ENCODE measurements at places on chromosomes 7 and 10.

DNA sequence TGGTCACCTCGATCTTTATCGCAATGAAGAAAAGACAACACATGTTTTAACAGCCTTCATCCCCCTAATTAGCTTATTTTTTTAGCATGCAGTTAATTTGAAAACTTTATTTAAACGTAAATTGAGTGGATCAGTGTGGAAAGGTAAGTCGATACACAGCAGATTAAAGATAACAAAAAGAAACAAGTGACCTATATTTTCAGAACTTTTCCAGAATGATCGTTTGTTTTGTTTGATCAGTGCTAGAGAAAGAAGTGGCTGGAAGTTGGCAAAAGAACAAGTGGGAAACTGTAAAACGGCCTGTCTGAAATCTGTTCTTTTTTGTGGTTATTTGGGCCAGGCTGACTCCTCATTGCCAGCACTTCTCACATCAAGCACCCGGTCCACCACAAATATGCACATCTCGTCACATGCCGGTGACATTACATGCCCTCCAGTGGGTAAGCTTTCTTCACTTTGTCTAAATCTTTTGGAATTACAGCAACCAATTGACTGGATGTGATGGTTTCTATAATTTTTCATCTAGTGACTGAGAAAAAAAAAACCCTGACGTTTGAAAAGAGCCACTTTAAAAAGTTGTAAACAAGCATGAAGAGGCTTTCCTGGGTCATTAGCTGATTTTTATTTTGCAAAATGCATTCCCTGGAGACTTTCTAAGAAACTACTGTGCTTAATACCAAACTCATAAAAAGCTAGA lies 33.2 kb downstream of the C7orf33 start:
- DNase-seq, result no peak

GRCh38 chr7:78083476-78084120 lies 285.0 kb downstream of the PHTF2 start:
- no peak for DNase-seq

- no peak for DNase-seq
These were observed 52.3 kb downstream of the RBM20 start for GRCh38 chr10:110696436-110696835.

DNA sequence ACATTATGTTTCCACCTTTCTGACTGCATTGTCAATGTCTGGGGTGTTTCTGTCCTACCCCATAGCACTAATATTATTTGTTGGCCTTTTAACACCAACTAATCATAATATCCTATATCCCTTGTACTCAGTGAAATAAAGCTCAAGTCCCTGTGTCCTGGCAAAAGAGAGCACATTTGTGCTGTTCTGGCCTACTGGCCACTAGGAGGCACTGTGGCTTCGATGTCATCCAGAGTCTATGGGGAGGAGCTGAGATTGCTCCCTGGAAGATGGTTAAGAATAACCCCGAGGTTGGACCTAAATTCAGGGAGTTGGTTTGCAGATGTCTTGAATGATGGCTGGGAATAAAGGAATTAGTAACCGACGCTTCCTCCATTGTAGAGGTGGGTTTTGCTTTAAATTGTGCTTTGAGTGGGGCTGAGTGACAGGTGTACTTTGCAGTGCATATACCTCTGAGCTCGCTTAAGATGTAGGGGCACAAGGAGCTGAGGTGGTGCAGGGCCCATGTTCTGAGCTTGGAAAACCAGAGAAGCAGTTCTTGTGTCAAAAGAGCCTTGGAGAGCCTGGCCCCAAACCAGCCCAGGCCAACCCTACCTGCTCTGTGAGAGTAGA lies 191.2 kb upstream of the PRSS1 start:
- DNase-seq, result no peak

- DNase-seq, result no peak
These were observed 163.5 kb upstream of the TMEM72 start for GRCh38 chr10:44747593-44748172.

DNA sequence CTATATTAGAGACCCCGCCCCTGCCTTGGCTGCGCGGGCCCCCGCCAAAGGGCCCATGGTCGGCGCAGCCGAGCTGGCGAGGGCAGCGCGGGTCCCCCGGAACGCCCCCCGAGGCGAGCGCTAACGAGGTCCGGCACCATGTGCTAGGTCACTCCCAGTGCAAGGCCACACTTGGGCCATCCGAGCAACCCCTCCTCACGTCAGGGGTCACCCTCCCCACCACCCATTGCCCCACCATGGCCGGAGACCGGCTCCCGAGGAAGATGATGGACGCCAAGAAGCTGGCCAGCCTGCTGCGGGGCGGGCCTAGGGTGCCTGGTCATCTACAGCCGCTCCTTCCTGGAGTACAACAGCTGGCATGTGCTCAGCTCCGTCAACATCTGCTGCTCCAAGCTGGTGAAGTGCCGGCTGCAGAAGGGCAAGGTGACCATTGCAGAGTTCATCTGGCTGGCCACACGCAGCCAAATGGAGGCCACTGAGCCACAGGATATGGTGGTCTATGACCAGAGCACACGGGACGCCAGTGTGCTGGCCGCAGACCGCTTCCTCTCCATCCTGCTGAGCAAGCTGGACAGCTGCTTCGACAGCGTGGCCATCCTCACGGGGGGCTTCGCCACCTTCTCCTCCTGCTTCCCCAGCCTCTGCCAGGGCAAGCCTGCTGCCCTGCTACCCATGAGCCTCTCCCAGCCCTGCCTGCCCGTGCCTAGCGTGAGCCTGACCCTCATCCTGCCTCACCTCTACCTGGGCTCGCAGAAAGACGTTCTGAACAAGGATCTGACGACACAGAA lies 12.4 kb upstream of the SEC24C start:
- DNase-seq, result no peak

- DNase-seq, result no peak
These were observed 222.9 kb downstream of the MTERF1 start for GRCh38 chr7:91657483-91658071.

- no peak for DNase-seq
These were observed 3.3 kb downstream of the ZNF503 start for GRCh38 chr10:75398200-75398691.

DNA sequence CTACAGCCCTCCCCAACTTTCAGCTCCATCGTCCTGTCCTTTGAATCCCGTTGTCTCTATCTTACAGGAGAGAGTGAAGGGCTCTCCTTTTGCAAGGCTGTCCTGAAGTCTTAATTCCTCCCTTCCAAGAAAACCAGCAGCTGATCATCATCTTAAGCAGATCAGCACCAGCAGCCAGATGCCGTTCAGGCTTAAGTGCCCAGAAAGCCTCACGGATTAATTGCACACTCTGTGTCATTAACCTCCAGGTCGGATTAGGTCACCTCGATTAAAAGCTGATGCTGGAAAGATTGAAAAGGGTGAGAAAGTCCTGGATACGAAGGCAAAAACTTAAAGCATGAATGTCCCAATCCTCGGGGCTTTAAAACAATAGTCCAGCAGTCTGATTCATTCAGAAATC lies 24.8 kb upstream of the ADARB2 start:
- no peak for DNase-seq

DNA sequence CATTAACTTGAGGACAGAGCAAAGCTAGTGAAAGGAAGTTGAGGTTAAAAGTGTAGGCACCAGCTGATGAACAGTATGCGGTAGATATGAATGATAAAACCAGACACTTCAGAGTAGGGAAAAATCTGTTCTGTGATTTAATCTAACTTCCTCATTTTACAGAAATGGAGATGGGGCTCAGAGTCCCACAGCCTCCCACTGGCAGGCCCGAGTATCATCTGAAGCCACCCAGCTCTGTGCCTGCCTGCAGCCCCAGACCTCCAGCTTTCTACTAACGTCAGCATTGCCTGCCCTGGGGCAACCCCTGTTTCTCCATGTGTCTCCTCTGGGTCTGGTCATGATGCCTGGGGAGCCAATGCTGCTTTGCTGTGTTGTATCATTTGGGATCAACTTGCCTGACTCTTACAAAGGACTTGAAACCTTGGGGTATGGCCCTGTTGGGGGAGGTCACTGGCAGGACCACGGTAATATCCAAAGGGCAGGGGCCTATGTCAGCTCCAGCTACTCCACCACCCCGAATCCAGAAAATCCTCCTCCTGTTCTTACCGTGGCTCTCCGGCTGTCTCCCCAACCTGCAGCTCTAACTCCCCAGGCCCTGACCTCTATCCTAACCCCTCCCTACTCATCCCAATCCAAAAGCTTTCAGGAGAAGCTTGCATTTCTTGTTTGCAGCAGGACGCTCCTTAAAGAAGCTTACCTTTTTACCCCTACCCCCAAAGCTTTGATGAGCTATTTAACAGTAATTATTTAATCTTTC lies 56.2 kb upstream of the NPY start:
- DNase-seq, result peak; percentile 36

DNA sequence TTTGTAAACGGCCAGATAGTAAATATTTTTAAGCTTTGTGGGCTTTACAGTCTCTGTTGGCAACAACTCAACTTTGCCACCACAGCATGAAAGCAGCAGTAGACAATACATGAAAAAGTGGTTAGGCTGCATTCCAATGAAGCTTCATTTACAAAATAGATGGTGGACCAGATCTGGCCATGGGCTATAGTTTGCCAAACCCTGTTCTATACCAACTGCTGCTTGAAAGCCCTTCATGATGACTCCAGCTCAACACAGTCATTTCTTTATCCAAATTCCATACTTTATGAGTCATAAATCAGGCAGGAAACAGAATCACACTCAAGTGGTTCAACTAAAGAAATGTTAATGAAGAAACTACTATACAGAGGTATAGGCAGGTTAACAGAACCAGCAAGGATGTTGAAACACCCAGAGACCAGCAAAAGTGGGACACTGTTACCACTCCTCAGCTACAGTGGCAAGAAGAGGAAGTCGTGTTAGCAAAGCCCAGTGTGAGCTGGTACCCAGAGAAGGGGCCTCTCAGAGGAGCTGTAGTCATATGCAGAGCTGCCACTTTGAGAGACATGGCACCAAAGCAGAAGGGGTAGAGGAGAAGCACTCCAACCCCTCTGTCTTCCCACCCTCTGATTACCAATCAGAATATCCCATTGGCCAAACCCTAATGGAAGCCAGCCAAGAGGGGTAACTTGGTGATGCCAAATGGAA lies 72.5 kb downstream of the PRLHR start:
- no peak for DNase-seq

GRCh38 chr7:23476286-23477156 lies 6.2 kb upstream of the IGF2BP3 start:
- no peak for DNase-seq

- no peak for DNase-seq
These were observed 35.3 kb downstream of the CDC14C start for GRCh38 chr7:48959676-48960075.

GRCh38 chr7:111041577-111041976 lies 49.4 kb upstream of the LRRN3 start:
- DNase-seq, result no peak

GRCh38 chr7:94969434-94970084 lies 62.2 kb downstream of the PPP1R9A start:
- DNase-seq, result no peak

- DNase-seq, result no peak
These were observed 146.8 kb upstream of the SLC26A5 start for GRCh38 chr7:103592844-103593243.

DNA sequence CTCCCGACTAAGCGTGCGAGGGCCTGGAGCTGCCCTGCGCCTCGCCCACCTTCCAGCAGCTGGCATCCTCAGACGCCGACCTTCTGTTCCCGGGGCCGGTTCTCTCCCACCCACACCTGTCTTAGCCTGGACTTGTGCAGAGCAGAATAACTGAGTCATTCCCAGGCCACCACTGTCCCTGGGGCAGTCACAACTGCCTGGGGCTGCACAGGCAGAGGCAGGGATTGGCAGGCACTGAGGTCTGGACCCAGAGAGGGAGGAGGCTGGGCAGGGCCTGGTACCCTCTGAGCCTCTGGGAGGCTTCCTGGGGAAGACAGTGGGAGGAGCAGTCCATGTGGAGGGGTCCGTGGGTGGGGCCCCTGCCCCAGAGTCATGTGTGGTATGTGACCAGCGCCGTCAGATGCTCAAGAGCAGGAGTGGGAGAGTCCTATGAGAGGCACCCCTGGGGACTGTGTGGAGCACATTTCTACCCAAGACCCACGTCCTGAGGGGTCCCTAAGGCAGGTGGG lies 74.3 kb downstream of the NKX6-2 start:
- DNase-seq, result no peak

- no peak for DNase-seq
These were observed 16.6 kb downstream of the MINDY3 start for GRCh38 chr10:15843695-15844094.

- DNase-seq, result no peak
These were observed 882 bp downstream of the IRF5 start for GRCh38 chr7:128938544-128939074.

DNA sequence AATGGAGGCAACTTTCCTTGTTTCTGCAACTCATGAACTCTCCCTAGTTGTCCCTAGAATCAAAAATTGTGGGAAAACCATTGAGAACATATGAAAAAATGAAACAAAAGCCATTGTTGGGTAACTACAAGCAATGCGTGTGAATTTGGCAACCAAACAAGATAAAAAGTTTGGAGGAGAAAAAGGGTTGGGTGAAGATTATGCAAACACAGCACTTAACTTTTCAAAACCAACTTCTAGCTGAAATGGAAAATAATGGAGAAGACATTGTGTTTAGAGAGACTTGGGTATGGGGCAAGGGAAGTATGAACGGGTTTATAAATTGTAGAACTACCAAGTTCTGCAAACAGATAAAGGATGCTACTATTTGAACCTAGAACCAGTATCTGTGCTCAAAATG lies 89.0 kb upstream of the SVIL start:
- no peak for DNase-seq

DNA sequence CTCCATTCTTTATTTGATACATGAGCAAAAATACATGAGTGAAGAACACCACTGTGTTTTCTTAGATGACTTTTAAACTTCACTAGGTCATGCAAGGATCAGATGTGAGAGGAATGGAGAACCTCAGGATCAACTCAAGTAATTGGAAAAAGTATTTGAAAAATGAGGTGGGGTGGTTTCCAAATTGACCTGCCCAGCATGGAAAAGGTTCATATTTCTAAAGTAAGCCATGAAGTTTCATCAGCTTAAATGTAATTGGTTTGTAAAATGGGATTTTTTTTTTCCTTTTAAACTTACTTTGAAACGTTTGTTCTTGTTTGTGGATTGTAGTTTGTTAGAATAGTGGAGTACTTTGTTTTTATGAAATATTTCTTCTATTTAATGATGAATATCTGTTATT lies 134.8 kb downstream of the MLLT10 start:
- no peak for DNase-seq

GRCh38 chr10:79390551-79391229 lies 43.4 kb downstream of the PPIF start:
- DNase-seq, result no peak

All from T-helper 22 cell (primary cell).